ENCODE measurements at places on chromosomes 3 and 15.

- no peak for DNase-seq
Measured at GRCh38 chr15:38682861-38683260, 118.2 kb upstream of the RASGRP1 start.

GRCh38 chr3:157501863-157502262, 1.4 kb downstream of the VEPH1 start:
- DNase-seq = no peak

- DNase-seq = no peak
Measured at GRCh38 chr3:118781232-118781631, 253.4 kb downstream of the IGSF11 start.

- peak; percentile 54 for DNase-seq
Measured at GRCh38 chr3:52221563-52222318, 3.7 kb downstream of the TLR9 start.

DNA sequence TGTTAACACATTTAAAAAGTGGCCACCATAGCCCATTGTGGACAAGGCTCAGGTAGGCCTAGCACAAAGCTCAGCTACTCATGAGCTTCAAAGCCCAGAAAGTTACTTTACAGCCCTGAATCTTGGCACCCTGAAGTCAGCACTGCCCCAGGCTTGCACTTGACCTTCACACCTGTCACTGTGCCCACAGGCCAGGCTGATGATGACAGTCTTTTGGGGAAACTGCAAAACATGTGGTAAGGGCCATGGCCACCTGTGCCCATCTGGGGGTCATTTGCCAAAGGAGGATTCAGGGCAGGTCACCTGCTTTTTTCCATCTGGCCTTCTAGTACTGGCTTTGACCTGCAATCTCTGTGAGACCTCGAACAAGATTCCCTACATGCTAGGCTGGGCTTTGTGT, 11.0 kb downstream of the CHDH start:
- DNase-seq = no peak

DNA sequence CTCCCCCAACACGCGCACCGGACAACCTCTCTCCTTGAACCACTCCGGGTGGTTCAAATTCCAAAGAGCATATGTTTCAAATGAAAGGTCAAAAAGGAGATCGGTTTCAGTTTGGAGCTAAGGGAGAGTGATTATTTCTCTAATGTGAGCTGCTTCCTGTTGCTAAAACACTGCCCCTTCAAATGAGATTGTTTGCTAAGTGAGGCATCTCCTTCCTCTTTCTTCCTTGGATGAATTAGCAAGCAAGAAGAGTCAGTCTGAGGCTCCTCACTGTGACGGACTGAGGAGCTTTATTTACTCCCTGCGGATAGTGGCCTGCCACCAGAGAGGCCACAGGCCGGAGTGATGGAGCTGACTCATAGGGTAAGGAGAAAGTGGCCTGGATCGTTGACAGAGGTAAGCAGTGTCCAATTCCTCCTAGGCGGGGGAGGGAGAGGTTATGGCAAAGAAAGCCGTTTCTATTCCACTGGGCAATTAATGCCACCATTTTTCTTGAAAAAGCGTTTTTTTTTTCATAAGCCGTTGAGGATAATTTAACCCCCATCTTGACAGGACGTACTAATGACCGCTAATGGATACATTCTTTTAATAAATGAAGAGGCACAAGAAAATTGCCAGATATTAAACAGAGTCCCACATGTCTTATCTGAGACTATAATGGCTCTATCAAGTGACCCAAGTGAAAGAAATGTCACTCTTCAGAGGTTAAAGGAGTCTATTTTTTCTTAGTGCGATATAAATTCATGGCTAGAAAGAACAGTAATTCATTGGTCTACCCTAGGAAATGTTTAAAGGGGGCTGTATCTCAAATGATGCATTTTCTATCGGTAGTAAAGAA, 167.0 kb upstream of the ANKRD28 start:
- no peak for DNase-seq

GRCh38 chr15:94182883-94183282, 48.5 kb upstream of the MCTP2 start:
- DNase-seq = no peak

GRCh38 chr3:8524249-8524648, 22.6 kb downstream of the LMCD1 start:
- DNase-seq = no peak

GRCh38 chr3:52195823-52196331, 2.1 kb upstream of the ALAS1 start:
- no peak for DNase-seq

DNA sequence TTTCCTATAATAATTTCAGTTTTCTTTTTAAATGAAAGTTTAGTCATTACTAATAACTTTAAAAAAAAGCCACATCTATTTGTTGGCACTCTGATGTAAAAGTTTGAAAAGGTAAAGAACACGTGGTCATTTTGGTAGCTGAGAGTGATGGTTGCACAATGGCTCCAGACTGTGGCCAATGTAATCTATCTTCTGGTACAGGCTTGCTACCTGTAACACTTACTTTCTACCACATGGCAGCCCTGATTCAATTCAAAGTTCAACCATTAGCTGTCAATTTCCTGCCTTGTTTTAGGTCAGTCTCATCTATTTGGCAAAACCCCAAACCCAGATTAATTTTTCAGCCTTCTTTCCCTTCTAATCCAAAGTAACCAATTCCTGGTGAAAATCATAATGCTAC, 126.1 kb downstream of the TUSC7 start:
- DNase-seq = no peak

DNA sequence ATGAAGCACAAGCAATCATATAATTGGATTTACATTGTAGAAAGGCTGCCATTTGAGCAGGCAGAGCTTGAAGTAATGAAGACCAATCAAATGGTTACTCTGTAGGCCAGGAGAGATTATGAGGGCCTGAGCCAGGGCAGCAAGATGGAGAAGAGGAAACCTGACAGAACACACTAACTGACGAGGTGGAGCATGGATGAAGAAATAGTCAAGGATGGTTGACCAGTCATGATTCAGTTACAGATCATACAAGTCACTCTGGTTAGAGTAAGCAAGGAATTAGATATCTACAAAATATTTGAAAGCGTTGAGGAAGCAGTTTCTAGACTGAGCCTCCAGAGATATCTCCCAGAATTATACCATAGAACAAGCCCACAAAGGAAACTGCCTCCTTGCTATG, 101.8 kb upstream of the THSD4 start:
- no peak for DNase-seq

- DNase-seq = no peak
Measured at GRCh38 chr3:8996681-8997121, 33.4 kb upstream of the RAD18 start.

DNA sequence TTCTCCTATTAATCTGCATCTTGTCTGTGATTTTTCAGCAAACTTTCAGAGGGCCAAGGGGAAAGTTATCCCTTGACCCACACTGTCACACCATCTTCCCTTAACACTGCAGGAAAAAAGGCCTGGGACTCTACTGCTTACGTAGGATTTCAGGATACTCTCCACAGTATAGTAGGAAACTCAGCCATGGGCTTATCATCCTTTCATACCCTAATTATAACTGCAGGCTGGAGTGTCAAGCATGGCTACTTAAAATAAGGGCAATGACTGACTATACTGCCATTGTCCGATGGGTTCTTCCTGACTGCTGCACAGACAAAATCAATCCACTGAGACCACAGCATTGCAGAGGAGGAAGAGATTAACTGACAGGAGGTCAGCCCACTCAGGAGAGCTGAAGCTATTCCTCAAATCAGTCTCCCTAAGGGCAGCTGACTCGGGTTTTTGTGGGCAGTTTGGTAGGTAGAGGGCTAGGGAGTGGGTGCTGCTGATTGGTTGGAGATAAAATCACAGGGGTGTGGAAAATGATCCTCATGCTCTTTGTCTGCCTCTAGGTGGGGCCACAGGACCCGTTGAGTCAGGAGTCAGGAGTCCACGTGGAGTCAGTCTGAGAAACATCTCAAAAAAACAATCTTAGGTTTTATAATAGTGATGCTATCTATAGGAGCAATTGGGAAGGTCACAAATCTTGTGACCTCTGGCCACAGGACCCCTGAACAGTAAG, 118.2 kb upstream of the STRIT1 start:
- DNase-seq = no peak

DNA sequence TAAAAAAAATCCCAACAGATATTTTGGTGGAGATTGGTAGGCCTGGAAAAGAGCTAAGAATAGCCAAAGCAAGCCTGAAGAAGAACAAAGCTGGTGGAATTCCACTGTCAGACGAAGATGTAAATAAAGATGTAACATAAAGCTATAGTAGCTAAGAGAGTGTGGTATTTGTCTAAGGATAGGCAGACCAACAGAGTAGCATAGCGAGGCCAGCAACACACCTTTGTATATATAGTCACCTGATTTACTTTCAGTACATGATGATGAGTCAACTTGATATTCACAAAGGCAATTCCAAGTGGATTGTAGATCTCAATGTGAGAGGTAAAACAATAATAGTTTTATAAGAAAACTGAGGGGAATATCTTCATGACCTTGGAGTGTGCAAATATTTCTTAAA, 53.6 kb upstream of the SYN2 start:
- no peak for DNase-seq

GRCh38 chr3:50950591-50950990, 275.9 kb downstream of the DOCK3 start:
- no peak for DNase-seq

DNA sequence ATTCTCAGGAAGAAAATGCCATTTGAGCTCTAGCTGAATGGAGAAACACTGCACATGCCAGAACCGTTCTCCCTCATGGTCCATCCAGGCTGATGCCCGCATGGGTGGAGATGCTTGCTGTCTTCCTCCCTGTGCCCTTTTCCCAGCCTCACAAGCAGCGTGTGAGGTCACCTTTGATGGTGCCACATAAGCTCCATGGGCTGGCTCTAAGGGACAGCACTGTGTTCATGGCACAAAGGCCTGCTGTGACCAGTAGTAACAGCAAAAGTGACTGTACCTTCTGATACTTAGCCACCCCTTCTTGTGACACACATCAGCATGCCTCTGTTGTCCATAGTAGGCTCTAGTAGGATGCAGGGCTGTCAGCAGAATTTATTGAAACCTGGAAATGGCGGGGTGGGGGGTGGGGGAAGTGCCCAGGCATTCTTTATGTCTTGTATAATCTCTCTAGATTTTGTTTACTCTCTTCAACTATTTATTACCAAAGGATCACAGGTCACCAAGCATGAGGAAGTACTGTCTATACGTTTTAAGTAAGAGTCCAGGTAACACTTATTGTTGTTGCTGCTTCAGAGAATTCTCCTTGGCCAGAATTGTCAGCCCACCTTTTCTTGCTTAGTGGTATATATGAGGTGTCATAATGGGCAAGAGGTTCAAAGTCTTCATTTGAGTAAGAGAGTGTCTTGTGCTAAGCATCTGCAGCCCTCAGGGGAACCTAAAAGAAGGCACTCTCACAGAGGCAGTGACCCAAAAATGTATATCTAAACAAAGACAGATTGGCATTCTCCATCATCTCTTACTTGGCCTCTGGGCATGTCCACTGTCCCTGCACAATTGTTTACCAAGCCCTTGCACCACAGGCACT, 56.5 kb downstream of the RAB7A start:
- DNase-seq = no peak

- DNase-seq = no peak
Measured at GRCh38 chr3:71140477-71140876, 443.1 kb downstream of the FOXP1 start.

GRCh38 chr15:60065951-60066350, 61.8 kb downstream of the FOXB1 start:
- DNase-seq = no peak

- DNase-seq = no peak
Measured at GRCh38 chr3:29156086-29156715, 124.7 kb upstream of the RBMS3 start.

DNA sequence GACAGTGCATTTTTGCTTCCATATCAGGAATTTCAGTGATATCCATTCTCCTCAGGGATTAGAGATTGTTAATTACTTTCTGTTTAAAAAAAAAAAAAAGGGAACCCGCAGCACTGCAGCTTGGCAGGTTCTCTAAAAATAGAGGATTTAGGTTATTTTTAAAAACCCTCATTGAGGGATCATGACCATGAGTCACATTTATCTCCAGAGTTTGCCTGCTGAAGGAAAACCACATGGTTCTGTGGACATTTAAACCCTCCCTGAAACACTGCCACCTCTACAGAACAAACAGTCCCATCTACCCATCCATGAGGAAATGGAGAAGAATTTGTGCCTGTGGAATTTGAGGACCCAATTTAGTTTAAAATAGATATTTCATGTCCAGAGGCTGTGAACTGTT, 66.2 kb upstream of the UBE2E1 start:
- no peak for DNase-seq

- no peak for DNase-seq
Measured at GRCh38 chr3:135807879-135808278, 157.6 kb upstream of the PPP2R3A start.

- no peak for DNase-seq
Measured at GRCh38 chr3:67509471-67510075, 144.8 kb downstream of the SUCLG2 start.

DNA sequence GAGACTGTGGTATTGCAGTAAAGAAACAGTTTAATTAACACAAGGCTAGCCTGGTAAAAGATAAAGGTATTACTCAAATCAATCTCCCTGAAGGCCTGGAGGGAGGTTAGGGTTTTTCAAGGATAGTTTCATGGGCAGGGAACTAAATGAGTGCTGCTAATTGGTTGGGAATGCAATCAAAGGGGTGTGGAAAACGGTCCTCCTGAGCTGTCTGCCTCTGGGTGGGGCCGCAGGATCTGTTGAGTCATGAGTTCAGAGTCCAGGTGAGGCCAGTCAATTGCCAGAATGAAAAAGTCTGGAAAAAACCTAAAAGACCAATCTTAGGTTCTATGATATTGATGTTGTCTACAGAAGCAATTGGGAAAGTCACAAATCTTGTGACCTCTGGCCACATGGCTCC, 293.2 kb downstream of the MCTP2 start:
- DNase-seq = no peak

GRCh38 chr15:87828608-87829007, 427.9 kb downstream of the NTRK3 start:
- DNase-seq = no peak

DNA sequence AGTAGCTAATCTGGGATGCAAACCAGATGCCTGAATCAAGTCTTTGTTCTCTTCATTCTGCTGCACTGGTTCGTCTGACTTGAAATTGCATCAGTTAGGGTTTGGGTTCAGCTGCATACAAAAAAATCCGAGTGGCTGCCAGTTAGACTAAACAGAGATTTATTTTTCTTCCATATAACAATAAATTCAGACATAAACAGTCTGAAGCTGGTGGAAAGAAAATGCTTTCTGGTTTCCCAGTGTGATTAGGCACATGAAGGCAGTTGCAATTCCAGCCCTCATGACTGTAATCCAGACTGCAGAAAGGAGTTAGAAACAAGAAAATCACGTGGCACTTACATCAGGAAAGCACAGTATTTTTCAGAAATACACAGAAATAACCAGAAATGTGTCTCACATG, 930.7 kb downstream of the MCTP2 start:
- DNase-seq = no peak

GRCh38 chr3:159850481-159850880, 138.2 kb upstream of the IL12A start:
- DNase-seq = no peak

DNA sequence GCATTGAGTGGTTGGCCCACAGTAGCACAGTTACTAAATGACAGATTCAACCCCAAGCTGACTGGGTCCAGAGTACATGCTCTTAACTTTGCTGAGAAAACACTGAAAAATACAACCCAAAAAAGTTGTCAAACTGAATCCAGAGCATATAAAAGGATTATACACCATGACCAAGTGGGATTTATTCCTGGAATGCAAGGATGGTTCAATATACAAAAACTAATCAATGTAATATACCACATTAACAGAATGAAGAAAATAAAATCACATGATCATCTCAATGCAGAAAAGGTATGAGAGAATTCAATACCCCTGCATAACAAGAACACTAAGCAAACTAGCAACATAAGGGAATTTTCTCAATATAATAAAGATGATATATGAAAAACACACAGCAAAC, 98.5 kb downstream of the STAG1 start:
- DNase-seq = no peak

- DNase-seq = no peak
Measured at GRCh38 chr15:58677426-58677825, 72.1 kb downstream of the ADAM10 start.

All from stimulated activated CD4-positive, alpha-beta T cell treated with anti-CD3 and anti-CD28 coated beads, Interleukin-4, amount 100 ng/mL, for 24 hours (primary cell).